ENCODE measurements at places on chromosomes 12 and 14.

GRCh38 chr12:75698052-75698451 lies 186.6 kb upstream of the KRR1 start:
- no peak for DNase-seq

DNA sequence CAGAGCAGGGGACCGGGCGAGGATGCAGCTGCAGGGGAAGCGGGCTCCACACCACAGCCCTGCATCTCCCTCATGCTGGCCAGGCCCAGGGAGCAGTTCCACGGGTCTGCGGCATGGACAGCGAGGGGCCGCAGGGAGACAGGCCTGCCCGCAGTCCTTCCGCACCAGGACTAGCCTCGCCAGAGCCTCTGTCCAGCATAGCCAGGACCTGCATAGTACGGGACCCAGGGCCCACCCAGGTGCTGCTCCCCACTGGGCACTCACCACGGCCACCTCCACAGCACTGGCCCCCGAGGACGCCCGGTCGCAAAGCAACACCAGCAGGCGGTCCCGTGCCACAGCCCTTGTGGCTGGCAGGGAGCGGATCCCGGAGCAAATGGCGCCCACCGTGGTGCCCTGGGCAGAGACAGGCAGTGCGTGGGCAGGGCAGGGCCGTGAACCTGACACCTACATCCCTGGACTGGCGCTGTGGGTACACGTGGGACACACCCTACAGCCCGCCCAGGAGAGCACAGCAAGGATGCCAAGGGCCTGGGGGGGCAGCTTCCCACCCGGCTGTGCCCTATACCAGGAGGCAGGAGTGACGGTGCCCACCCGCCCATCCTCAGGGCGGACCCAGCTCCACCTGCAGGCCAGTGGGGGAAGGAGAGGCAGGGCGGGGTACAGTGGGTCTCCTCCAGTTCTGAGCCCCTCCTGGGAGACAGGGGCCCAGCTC lies 23.8 kb downstream of the JAG2 start:
- no peak for DNase-seq

- no peak for DNase-seq
These were observed 96.1 kb downstream of the DIO3 start for GRCh38 chr14:101657372-101657771.

DNA sequence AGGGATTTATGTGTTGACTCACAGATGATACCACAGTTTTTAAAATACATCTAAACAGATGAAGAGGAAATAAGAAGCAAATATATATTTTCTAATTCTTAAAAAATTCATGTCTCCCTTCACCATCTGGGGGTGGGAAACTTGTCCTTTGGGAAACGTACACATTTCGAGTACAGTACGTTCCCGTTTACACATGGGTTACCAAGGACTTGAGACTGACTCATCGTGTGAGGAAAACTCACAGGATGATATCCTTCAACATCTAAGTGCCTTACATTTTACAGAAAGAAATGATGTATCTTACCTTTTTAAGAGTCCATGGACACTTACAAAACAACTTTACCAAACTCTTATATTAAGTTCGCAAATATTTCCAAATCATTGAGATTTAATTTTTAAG lies 16.0 kb upstream of the FBLN5 start:
- no peak for DNase-seq

GRCh38 chr12:76156314-76156713 lies 71.8 kb upstream of the NAP1L1 start:
- no peak for DNase-seq

Measured in stimulated activated CD8-positive, alpha-beta memory T cell treated with anti-CD3 and anti-CD28 coated beads, Interleukin-7, amount 100 ng/mL, for 48 hours (primary cell).